CD4-positive, alpha-beta T cell treated with Interleukin-6 at 100 ng/mL for 8 hours (primary cell): ENCODE measurements at places on chromosomes 4 and X.
A peak's percentile ranks its signal among the peaks of the same experiment; 100 is the strongest.

DNA sequence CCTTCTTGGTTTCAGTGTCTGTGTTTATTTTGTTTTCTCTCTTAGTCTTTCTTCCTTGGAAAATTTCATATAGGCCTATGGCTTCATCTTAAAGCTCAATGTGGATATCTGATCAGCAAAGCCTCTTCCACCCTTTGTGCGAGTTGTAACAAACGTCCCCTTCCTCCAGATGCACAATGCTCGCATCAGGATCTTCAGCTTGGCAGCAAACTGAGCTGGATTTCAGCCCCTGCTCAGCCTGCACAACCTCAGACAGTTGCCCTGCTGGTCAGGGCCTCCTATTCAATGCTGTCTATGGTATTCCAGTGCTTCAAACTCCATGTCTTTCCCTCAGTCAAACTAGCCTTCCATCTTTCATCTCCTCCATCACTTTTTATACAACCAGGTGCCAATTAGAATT lies 309.4 kb downstream of the ARHGAP24 start:
- DNase-seq = no peak

DNA sequence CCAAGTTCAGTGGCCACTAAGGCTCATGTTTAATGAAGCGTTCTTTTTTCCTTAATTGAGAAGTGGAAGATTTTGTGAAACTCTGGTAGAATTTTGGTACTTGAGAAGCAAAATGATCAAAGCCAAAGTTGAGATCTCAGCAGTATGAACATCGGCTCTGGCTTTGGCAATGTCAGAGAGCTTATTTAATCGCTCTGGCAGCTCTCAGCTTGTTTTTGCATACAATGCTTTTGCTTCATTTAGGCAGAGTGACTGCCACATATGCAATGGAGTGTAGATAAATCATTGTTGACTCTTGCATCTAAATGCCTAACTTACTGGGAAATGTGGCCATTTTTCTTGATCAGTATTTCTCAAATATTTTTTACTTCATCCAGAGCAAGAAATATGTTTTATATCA lies 135.7 kb downstream of the AASDH start:
- no peak for DNase-seq

- peak; percentile 31 for DNase-seq
These were observed 4.6 kb downstream of the TXK start for GRCh38 chr4:48129307-48130014.

DNA sequence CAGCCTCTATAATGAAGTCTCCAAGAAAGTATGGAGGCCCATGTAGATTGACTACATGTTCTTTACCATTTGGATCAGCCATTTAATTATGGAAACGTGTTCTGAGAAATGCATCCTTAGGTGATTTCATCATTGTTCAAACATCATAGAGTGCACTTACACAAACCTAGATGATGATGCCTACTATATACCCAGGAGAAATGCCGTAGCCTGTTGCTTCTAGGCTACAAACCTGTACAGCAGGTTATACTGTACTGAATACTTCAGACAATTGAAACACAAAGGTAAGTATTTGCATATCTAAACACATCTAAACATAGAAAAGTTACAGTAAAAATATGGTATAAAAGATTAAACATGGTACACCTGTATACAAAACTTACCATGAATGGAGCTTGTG lies 186.5 kb upstream of the FSTL5 start:
- no peak for DNase-seq

DNA sequence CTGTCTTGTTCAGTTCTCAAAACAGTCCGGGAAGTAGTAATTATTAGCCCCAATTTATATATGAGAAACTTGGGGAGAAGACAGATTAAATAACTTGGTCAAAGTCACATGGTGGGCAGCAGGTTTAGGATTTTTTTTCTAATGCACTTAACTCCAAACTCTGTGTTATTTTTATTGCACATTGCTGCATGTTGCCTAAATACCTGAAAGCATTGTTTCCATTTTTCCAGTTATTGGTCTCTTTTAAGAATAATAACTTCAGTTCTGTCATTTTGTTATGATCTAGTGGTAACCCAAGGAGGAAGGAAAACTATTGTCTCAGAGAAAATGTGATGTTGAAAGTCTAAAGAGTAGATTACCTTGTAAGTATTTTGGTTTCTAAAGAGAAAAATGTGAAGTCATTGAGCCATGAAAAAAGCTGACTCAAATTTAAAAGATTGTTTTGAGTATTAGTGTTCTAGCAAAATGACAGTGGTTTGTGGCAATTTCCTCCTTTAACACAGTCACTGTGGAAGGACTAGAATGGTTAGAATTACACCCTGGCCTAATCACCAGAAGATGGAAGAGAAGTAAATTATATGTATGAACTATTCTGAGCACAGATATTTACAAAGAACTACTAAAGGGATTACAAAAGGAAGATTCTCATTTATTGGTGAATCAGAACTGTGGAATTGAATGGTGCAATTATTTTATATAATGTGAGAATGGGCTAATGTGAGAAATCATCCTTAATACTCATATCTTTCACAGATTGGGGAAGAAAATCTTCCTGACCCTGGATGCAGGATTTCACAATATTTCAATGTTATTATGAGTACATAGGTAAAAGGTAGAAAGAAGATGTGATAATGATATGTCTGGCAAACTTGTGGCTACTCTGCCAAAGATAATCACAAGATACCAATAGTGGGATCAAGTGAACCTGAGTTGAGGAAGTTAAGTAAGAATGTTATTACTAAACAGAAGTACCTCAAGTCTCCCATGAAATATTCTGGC lies 21.7 kb upstream of the CXCL8 start:
- no peak for DNase-seq

DNA sequence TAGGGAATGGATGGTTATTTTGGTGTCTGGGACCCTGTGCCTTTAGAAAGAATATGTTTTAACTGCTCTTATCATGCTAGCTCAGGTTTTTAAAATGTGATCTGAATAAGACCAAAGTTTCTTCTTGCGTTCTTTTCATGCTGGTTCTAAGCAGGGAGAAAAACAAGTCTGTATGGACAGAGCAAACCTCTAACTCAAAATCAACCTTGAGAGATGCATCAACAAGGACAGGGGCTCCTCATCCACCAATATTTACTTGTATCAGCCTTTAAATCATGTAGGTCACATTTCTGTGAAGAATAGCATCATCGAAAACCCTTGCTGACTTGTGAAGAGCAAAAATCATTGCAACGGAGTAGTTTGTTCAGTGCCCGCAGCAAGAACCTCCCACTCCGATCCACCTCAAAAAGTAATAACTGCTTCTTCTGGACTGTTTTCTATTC lies 1.2 kb downstream of the ATP10D start:
- no peak for DNase-seq

DNA sequence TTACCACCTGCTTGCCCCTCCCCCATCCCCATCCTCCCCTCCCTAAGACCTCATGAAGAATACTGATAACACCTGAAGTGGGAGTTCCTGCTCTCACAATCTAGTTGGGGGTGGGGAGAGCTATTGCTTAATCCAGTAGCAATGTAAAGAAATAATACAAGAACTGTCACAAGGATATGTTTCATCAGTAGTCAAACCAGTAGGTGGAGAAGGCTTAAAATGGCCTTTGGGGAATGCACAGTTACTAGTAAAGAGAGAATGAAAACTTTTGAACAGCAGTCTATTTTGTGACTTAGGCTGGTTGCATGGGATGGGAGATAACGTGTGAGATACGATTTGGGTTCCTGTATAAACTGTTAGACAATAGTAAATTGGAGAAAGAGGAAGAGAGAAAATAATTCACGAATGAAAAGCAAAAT lies 6.0 kb downstream of the GALNT7 start:
- no peak for DNase-seq

DNA sequence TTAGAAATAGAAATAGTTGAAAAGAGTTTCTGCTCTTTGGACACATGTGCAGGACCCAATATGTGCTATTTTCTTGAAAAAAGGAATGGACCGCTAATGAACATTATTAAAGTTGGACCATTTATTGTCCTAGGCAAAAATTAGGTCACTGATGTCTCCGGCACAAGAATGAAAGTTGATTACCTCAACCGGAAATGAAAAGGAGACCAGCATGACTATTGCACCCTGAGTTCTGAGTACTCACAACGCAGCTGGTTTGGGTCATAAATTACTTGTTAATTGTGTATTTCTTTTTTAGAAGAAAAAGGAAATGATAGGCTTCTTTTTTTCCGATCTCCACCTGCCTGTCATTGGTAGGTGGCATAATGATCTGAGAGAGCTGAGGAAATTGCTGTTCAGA lies 232.7 kb downstream of the ARHGAP24 start:
- no peak for DNase-seq

DNA sequence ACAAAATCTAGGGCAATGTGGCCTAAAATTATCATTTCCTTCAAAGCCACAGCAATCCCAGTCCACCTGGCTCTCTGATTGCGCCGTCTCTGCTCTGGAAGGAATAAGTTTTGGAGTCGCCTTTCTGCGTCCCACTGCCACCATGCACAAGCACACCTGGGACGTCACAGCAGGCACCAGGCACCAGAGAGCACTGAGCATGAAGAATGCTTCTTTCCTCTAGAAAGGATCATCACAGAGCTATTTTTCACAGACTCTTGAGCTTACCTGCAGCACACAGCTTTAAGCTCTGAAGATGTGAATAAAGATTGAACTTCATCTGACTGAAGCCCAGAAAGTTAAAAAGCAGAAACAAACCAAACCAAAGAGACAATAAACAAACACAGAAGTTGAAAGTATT lies 170.0 kb upstream of the PPARGC1A start:
- DNase-seq = no peak

DNA sequence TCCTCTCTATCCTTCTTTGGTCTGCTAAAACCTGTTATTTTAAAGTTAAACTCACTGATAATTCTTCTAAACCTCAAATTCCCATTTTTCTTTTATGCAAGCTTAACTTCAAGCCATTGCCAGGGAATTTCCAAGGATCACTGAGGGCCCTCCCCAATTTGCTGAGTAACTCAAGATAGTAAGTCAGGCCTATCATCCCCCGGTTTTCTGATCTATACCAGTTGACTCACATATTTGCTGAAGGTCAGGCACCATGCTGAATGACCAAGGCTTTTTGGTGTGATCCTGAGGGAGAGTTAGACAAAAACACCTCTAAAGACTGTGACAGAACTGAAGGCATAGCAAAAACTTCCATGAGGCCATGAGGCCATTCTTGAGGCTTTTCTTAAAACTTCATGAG lies 1301.9 kb downstream of the PCDH7 start:
- no peak for DNase-seq

DNA sequence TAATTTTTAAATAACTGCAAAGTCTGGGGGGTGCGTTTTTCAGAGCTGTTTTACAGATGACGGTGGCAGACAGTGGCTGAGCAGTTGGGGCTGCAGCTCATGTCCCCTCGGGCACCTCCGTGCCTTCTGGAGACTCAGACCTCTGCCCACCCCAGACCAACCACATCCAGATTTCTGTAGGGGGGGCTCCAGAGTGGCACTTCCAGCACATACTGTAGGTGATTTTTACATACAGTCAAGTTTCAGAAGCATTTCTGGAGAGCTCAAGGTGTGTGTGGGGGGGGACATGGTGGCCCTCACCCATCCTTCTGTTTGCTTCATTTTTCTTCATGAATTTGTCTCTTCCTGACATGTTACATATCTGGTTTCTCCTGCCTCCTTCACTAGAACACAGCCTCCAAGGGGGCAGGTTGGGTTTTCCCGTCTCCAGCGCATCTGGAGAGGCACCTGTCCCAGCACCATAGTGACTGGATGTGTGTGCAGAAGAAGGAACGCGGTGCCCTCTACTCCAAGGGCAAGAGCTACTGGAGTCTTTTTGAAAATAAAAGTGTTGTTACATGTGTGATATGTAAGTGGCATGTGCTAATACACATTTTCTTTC lies 37.5 kb downstream of the TMEM271 start:
- DNase-seq = no peak

- no peak for DNase-seq
These were observed at the start of gene C4orf54 for GRCh38 chr4:99657798-99658197. Gene C4orf54, minus strand, starts transcription at chr4:99657828. Its CDS starts 3,180 bp downstream, at chr4:99654648.

DNA sequence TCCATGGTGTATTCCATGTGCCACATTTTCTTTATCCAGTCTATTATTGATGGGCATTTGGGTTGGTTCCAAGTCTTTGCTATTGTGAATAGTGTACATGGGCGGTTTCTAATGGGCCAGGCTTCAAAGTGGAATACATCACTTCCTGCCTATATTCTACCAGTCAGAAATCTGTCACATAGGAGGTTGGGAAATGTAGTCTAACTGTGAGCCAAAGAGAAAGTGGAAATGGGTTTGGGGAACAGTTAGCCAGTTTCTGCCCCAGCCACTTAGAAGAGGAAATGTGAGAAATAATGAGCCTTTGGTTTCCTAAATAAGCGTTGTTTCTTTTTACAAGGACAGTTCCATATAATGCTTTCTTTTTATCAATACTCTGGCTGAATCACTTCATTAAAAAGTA lies 85.1 kb upstream of the AP1S2 start:
- no peak for DNase-seq

GRCh38 chr4:158823461-158823873 lies 54.6 kb downstream of the FNIP2 start:
- no peak for DNase-seq

- no peak for DNase-seq
These were observed 24.3 kb upstream of the ETNPPL start for GRCh38 chr4:108787106-108787505.

DNA sequence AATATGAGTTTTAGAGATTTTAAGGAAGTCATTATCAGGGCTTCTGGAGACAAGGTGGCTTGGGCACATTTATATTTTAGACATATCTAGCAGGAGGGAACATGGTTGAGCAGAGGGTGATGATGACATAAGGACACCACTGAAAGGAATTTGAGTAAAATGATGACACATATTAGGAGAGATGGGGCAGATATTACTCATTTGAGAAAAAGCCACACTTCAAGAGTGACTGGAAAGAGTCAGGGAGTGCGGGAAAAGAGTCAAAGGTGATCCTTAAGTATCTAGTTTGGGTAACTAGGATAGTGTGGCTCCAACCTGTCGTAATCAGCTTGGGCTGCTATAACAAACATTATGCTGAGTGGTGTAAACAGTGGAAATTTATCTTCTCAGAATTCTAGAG lies 377.7 kb downstream of the PACRGL start:
- DNase-seq = no peak
